Psoas muscle (tissue), 8 donors: ENCODE measurements at places on chromosomes 3 and 15.
A peak's percentile ranks its signal among the peaks of the same experiment; 100 is the strongest.

- no peak for DNase-seq
These were observed 28.6 kb downstream of the WNT7A start for GRCh38 chr3:13851091-13851849.

- DNase-seq, result no peak
These were observed 4.3 kb upstream of the PKM start for GRCh38 chr15:72235298-72235697.

DNA sequence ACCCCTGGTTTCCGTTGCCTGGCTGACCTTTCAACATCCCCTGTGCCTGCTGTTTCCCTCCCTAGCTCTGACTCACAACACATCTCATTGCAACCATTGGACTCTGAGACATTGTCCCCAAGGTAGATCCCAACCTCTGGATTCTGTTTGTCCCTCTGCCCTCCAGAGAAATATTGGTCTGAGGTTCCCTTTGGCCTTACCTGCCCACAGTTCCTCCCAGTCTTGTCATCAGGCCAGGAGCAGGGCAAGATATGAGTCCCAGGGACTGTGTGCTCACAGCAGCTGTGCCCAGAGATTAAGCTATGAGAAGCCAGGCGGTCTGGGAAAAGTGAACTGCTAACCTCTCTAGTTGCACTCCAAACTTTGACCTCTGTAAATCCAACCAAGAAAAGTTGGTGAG, 168.2 kb upstream of the NR2F2 start:
- no peak for DNase-seq

- DNase-seq, result no peak
These were observed 22.8 kb downstream of the EIF4E3 start for GRCh38 chr3:71702131-71703024.

DNA sequence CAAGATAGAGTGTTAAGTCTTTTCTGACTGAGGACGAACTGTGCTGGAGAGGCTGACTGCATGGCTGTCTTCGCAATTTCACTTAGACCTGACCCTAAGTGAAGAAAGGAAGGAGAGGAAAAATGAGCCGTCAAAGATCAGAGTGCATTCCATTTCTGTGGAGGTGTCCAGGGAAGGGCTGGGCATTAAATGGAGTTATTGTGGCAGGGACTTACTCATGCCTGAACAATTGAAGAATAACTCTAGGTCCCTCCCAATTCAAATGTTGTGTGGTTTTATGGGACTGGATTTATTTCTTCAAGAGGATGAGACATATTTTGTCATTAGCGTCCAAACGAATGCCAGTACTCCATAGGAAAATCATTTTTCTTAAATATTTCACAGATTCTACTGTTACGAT, 187.3 kb upstream of the CFAP20DC start:
- no peak for DNase-seq

DNA sequence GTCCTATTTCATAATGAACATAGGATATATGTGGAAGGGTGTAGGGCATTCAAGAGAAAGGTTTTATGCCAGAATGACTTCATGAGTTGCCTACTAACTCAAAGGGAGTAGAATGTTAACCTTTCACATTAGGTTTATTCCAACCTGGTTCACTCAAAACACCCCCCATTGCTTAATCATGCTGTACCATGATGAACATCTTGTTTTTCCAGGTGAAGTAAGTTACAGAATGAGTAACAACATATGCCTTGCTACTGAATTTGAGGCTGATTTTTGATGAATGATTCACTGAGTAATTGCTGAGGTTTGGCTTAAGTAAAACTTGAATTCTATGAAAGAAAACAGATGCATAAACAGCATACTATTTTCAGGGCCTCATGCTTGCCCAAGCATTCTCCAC, 5.9 kb upstream of the CLDN16 start:
- DNase-seq, result no peak

GRCh38 chr3:96266395-96267190, 547.8 kb upstream of the EPHA6 start:
- no peak for DNase-seq

DNA sequence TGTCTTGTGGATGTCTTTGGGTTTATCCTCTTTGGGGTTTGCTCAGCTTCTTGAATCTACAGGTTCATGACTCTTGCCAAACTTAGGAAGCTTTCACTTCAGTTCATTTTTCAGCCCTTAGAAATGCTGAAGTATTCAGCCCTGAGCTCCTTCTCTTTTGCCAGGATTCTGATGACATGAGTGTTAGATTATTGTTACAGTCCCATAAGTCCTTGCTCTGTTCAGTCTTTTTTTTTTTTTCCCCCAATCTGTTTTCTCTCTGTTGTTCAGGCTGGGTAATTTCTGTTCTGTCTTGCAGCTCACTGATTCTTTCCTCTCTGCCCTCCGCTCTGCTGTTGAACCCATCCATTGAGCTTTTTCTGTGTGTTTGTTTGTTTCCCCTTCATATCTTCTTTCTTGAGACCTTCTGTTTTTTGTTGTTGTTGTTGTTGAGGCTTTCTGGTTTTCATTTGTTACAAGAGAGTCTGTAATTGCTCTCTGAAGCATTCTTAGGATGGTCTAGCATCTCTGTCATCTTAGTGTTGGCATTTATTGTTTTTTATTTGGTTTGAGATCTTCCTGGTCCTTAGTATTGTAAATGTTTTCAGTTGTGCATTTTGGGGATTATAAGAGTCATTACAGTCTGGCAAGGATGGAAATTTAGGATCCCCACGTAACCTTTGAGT, 18.4 kb downstream of the LRCH3 start:
- no peak for DNase-seq

DNA sequence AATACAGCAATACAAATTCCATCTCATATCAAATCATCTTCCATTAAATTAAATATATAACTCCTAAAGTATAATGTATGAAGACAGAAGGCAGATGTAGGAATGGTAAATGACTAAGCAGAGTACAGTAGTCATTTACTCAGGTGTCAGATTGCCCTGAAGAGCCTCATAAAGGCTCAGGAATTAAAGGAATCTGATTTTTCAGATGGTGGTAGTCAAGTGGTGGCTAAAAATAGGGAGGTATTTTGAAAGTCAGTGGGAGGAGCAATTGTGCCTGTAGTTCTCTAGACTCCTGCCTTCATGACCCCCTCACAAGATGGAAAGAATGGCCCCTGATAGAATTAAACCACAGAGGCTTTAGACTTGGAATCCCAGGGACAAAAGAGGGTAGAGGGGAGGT, 142.7 kb upstream of the SYNPR start:
- no peak for DNase-seq

GRCh38 chr3:160132226-160132625, 93.0 kb upstream of the C3orf80 start:
- no peak for DNase-seq

DNA sequence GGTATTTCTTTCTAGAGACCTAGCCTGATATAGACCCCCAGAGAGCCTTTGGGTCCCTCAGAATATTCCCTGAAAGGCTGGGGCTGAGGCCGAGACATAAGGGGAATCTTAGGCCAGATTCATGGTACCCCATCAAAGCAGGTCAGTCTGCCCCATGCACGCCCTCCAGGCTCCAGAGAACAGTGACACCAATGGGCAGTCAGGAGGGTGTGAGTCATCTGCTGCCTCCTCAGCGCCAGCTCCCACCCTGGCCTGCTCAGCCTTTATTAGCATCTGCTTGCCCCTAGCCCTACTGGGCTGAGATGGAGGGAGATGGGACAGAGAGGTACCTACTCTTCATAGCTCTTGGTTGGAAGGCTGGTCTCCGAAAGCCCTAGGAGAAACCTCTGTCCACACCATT, 14.3 kb upstream of the CAMKV start:
- DNase-seq, result no peak

DNA sequence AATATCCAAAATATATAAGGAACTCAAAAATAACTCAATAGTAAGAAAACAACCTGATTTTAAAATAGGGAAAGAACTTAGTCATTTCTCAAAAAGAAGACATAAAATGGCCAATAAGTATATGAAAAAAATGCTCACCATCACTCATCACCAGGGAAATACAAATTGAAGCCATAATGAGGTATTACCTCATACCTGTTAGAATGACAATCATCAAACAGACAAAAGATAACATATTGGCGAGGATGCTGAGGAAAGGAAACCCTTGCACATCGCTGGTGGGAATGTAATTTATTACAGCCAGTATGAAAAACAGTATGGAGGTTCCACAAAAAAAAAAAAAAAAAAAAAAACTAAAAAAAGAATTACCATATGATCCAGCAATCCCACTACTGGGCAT, 38.2 kb downstream of the KPNA1 start:
- DNase-seq, result no peak

DNA sequence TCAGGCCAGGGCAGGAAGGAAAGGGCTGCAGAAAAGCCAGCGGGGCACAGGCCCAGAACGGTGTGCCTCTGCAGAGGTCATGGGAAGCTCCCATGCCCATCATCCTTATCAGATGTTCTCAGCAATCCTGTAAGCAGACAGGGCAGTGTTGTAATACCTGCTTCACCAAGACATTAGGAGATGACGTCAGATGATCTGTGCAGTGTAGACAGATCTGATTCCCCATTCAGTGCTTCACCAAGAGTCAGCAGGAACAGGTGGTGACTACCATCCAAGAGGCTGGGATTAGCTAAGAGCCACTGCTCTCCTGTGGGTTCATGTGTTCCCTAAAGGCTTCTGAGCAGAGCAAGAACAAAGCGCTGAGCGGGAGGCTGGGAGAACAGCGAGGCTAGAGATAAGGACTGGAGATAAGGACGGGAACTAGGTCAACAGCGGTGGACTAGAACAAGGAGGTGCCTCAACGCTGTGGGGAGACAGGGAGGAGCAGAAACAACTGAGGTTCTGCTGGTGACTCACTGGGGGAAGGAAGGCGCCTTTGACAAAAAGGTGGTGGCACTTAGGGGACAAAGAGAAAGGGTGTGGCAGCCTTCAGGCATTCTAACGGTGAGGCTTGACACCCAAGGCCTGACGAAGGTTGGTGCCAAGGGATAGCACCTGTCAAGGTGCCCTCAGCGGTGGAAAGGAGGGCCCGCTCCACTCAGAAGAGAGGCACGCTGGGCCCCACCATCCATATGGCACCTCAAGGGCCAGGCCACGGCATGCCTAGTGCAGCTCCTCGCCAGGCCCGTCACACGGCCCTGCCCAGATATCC, 28.4 kb downstream of the CCDC12 start:
- DNase-seq, result peak; percentile 46

- DNase-seq, result peak; percentile 83
These were observed at the start of gene LAMB2 for GRCh38 chr3:49132437-49133225. Gene LAMB2 (minus strand): TSS chr3:49133050. CDS start chr3:49132867, 183 bp downstream.

DNA sequence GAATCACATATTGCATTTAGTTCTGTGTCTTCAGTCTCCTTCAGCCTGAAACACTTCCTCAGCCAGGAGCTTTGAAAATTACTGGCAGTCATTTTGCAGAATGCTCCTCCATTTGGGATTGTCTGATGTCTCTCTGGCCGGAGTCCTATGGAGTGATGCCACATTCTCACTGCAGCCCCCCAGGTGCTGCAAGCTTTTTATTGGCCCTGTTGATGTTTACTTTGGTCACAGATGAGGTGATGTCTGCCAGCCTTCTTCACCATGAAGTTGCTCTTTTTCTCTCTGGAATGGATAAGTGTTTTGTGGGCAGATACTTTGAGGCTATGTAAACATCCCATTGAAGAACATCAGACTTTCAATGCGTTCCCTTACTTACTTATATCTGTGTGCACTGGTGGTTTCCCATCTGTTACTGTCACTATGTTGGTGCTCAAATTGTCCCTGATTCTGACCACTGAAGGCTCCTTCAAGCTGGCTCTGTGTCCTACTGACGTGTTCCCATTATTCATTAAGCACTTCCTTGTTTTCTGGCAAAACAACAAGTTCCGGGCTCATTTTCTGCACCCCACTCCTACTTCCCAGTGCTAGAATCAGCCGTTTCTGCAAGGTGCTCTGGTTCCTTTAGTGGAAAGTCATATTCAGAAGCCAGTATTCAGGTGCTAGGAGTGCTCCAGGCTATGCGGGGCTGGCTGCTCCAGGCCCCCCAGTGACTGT, 1.4 kb upstream of the CLEC3B start:
- no peak for DNase-seq

- peak; percentile 19 for DNase-seq
These were observed 28.4 kb downstream of the CRTC3 start for GRCh38 chr15:90558171-90558573.

- DNase-seq, result no peak
These were observed 69.1 kb upstream of the TNFAIP8L3 start for GRCh38 chr15:51163843-51164242.

DNA sequence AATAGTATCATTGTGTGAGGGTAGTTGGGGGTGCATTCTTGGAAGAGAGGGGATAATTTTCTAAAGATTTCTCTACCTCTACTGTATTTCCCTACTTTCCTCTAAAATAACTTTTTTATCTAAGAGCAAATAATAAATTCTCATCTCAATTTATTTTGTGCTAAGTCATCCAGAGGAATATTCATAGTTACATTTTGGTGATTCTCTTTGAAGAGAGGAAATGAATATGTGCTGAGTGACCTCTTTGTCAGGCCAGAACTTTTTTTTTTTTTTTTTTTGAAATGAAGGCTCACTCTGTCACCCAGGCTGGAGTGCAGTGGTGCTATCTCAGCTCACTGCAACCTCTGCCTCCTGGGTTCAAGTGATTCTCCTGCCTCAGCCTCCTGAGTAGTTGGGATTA, 15.1 kb upstream of the CCDC80 start:
- DNase-seq, result no peak

DNA sequence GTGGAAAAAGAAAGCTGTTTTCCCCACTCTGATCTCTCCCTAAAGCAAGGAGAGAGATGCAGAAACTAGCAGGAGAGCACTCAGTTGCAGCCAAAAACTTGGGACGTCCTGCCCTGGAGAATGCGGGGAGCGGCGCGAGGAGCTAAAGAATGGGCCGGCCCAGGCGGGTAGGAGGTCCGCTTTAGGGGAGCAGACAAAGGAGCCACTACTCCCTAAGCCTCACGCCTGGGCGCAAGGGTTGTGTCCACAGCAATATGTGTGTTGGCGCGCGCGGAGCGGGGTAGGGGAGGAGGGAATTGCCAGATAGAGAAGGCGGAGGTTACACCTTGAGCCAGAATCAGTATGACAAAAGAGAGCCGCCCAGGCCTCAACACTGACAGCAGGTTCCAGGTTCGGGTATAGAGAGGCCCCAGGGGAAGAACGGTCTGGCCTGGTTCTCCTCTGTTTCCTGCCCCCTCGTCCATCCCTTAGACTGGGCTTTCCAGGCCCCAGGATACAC, 2.9 kb downstream of the WNT5A start:
- peak; percentile 53 for DNase-seq

DNA sequence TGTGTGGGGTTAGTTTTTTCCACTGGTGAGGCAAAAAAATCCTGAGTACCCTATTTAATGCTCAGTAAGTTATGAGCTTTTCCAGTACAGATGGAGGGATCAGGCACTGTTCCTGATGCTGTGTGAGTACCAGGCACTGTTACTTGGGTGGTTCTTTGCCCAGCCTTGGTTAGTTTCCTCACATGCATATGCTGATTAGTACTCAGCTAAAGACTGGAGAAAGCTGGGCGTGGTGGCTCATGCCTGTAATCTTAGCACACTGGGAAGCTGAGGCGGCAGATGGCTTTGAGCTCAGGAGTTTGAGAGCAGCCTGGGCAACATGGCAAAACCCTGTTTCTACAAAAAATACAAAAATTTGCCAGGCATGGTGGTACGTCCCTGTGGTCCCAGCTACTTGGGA, 210.3 kb upstream of the SGO1 start:
- DNase-seq, result no peak

GRCh38 chr15:101526442-101526841, 36.9 kb upstream of the PCSK6 start:
- DNase-seq, result no peak

GRCh38 chr15:49712846-49713450, 92.1 kb downstream of the DTWD1 start:
- no peak for DNase-seq

- DNase-seq, result no peak
These were observed 91.5 kb upstream of the C3orf80 start for GRCh38 chr3:160133757-160134156.

GRCh38 chr15:48617619-48618018, 27.9 kb downstream of the FBN1 start:
- DNase-seq, result peak; percentile 46
